ENCODE measurements at places on chromosomes 11 and 22. TPM values are rescaled to one million over a fixed set of nuclear protein-coding genes. Genes with fewer than 3 reads are reported as not detected.

Gene UCP3
- 0.53 TPM for total RNA-seq

Gene RAB36
- 1.9 TPM for total RNA-seq

Gene SLC29A2
- total RNA-seq, result 4.3 TPM

Gene FOSL1
- total RNA-seq, result 17.5 TPM

GRCh38 chr11:64741375-64742086 lies 2.4 kb downstream of the RASGRP2 start:
- DNase-seq, result no peak

DNA sequence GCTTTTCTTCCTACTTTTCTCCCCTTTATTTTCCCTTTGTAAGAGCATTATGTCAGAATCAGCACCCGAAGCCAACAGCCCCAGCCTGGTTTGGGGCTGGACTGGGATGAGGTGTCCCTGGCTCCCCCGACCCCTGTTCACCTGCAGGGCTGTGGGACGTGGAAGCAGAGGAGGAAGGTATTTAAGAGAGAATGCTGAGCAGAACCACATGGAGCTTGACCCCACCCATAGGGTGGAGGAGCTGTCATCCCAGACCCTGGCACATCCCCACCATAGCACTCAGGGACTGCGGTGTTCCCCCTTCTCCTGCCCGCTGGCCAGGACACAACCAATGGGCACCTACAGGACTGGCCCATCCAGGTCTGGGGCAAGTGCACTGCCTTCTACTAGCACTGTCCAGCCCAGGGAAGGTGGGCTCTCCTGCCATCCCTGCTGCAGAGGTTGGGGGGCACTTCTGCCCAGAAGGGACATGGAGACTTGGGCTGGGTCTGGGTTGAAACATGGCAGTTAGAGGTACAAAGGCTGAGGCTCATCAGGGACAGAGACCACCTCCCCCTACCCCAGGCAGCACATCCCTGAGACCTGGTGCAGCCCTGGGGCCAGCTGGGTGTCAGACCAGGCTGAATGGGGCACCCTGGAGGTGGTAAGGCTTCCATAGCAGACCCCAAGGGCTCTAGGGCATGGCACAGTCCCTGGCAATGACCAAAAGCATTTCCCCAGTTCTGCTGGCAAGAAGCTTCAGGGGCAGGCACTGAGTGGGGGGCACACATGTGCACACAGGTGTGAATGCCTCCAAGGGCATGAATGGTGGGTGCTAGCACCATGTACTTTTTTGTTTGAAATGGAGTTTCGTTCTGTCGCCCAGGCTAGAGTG lies 19.7 kb downstream of the TANGO2 start:
- no peak for DNase-seq

All from esophagus squamous epithelium (tissue), 5 donors.